ENCODE measurements at places on chromosomes 6 and 20.

DNA sequence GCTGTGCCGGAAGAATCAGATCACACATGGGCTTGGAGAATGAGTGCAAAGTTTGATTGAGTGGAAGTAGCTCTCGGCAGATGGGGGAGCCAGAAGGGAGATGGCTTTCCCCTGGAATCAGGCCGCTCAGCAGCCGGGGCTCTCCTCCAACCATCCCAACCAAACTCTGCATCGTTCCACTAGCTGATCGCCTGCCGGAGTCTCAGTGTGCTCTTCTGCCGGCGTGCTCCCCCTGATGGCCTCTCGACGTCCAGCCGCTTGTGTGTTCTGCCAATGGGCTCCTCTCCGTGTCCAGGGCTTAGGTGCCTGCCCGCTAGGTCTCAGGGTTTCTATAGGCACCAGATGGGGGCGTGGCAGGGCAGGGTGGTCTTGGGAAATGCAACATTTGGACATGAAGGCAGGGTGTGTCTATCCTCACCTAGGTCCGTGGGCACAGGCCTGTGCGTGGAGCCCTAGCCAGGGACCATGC, 4.9 kb upstream of the BIRC7 start:
- H3K4me1 ChIP-seq: no peaks in the 10 kb centered on the region
- H3K4me3 ChIP-seq: no peak overlapping the region
- H3K27me3 ChIP-seq: peaks cover 4% of the 10 kb centered on the region
- DNase-seq: peak; percentile 63
- no peak overlapping the region for H3K27ac ChIP-seq

DNA sequence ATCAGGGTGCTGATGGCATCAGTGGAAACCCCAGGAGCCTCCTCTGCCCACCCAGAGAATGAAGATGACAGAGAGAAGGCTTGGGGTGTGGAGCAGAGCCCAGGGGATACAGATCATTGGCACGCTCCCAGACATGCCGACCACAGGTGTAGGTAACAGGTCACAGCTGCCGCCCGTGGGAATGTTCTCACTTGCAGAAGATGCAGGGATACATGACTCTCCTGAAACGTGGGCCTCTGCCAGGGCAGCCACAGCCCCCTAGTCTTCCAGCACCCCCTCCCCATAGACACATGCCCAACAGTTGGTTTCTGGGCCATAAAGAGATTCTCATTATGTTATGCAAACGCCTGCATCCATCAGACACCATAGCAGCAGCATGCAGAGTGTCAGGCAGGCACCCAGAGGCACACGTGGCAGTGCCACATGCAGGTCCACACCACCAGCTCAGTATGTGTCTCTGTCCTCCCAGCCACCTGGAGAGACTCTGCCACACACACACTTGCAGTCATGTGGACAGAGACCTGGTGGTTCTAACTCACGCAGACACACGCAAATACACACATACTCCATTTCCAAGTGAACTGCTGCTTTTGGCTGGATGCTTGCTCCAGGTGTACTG, 45.5 kb downstream of the LRFN2 start:
- H3K27me3 ChIP-seq: no peaks in the 10 kb centered on the region
- H3K36me3 ChIP-seq: no peaks in the 10 kb centered on the region
- no peak for DNase-seq
- H3K4me1 ChIP-seq: no peaks in the 10 kb centered on the region

- no peaks in the 10 kb centered on the region for H3K36me3 ChIP-seq
- H3K27ac ChIP-seq: no peak overlapping the region
- H3K27me3 ChIP-seq: no peaks in the 10 kb centered on the region
- H3K4me1 ChIP-seq: peaks cover 5% of the 10 kb centered on the region
- H3K4me3 ChIP-seq: no peak overlapping the region
Measured at GRCh38 chr6:22003287-22003686, 293.5 kb downstream of the PRL start.

DNA sequence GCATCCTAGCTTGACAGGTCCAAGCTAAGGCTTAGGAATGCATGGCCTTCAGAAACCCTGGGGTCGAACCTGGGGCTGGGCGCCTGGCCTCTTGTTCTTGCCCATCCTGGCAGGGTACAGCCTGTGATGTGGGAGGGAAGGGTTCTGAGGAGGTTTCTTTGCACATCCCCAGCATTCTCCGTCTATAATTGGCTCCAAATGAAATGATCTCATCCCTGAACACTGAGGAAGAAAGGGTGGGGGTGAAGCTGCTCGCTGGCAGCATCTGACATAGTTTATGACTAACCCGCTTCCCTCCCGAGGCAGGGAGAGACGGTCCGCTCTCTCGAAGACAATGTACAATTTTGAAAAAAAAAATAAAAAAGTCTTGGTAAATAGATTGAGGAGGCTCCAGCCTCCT, 67.1 kb upstream of the ZNFX1 start:
- H3K27me3 ChIP-seq: no peaks in the 10 kb centered on the region
- peak overlapping the region; percentile 56 for H3K27ac ChIP-seq
- DNase-seq: peak; percentile 33
- no peaks in the 10 kb centered on the region for H3K36me3 ChIP-seq
- no peak overlapping the region for H3K4me3 ChIP-seq

DNA sequence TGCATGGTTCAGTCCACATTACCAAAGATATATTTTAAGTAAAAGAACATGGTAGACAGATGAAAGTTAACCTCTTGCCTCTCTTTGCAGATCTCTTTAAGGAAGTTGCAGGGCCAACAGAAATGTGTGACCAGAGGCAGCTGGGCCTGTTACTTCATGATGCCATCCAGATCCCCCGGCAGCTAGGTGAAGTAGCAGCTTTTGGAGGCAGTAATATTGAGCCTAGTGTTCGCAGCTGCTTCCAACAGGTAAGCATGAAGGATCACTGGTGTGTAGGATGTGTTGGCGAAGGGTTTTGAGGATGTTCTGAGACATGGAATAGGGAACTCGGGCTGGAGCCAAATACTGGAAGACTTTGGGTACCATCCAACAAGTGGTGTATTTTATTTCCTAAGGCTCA, 508.6 kb downstream of the UTRN start:
- H3K27me3 ChIP-seq: no peaks in the 10 kb centered on the region
- no peak overlapping the region for H3K4me3 ChIP-seq
- no peak for DNase-seq

- H3K27me3 ChIP-seq: peaks cover 11% of the 10 kb centered on the region
- H3K36me3 ChIP-seq: no peaks in the 10 kb centered on the region
- H3K27ac ChIP-seq: no peak overlapping the region
- no peak overlapping the region for H3K4me3 ChIP-seq
Measured at GRCh38 chr6:125104425-125104824, 49.1 kb upstream of the TPD52L1 start.

GRCh38 chr6:169247991-169248390, 5.7 kb downstream of the THBS2 start:
- no peaks in the 10 kb centered on the region for H3K4me1 ChIP-seq
- no peak overlapping the region for H3K27ac ChIP-seq
- no peaks in the 10 kb centered on the region for H3K27me3 ChIP-seq
- no peak overlapping the region for H3K4me3 ChIP-seq
- no peak for DNase-seq

DNA sequence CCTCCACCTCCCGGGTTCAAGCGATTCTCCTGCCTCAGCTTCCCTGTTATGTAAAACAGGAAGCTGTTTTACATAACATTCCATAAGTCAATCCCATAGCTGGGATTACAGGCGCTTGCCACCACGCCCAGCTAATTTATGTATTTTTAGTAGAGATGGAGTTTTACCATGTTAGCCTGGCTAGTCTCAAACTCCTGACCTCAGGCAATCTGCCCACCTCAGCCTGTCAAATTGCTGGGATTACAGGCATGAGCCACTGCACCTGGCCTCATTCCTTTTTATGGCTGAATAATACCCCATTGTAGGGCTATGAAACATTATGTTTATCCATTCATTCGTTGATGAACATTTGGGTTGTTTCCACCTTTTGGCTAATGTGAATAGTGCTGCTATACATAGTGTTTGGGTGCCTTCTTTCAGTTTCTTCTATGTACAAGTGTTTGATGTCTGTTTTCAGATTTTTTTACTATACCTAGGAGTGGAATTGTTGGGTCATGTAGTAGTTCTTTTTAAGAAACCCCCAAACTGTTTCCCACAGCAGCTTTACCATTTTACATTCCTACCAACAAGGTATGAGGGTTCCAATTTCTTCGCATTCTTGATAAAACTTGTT, 138.7 kb upstream of the COL21A1 start:
- H3K36me3 ChIP-seq: no peaks in the 10 kb centered on the region
- DNase-seq: no peak
- peaks cover 2% of the 10 kb centered on the region for H3K4me1 ChIP-seq
- no peaks in the 10 kb centered on the region for H3K27me3 ChIP-seq

GRCh38 chr6:137361701-137362100, 132.5 kb downstream of the OLIG3 start:
- no peak overlapping the region for H3K4me3 ChIP-seq
- H3K27ac ChIP-seq: no peak overlapping the region
- H3K4me1 ChIP-seq: no peaks in the 10 kb centered on the region
- no peaks in the 10 kb centered on the region for H3K36me3 ChIP-seq

- peaks cover 5% of the 10 kb centered on the region for H3K4me1 ChIP-seq
- H3K27ac ChIP-seq: no peak overlapping the region
- H3K27me3 ChIP-seq: no peaks in the 10 kb centered on the region
- H3K4me3 ChIP-seq: no peak overlapping the region
Measured at GRCh38 chr20:47724396-47724795, 60.9 kb downstream of the SULF2 start.

GRCh38 chr6:11253594-11253993, 21.1 kb upstream of the NEDD9 start:
- peaks cover 11% of the 10 kb centered on the region for H3K4me1 ChIP-seq
- no peak overlapping the region for H3K4me3 ChIP-seq
- no peak overlapping the region for H3K27ac ChIP-seq
- H3K27me3 ChIP-seq: no peaks in the 10 kb centered on the region

DNA sequence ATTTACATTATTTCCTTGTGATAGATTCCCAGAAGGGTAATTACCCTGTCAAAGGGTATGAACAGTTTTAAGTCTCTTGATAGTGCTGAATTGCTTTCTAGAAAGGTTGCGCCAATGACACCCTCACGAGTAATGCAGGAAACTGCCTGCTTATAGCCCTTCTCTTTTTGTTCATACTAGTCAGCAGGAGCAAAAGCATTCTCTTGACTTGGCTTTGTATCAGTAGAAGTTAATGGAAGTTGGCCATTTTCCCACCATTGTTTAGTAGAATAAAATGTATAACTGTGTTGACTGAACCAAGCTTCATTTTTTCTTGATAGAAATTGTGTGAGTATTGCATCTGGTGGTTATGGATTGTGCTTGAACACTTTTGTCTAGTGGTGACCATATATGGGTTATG, 100.1 kb downstream of the FARS2 start:
- no peaks in the 10 kb centered on the region for H3K36me3 ChIP-seq
- H3K4me1 ChIP-seq: peaks cover 9% of the 10 kb centered on the region
- H3K27me3 ChIP-seq: no peaks in the 10 kb centered on the region
- peak overlapping the region; percentile 23 for H3K27ac ChIP-seq
- peak; percentile 12 for DNase-seq

- H3K4me3 ChIP-seq: no peak overlapping the region
- no peaks in the 10 kb centered on the region for H3K36me3 ChIP-seq
- no peak overlapping the region for H3K27ac ChIP-seq
- no peaks in the 10 kb centered on the region for H3K27me3 ChIP-seq
- DNase-seq: no peak
Measured at GRCh38 chr6:13776602-13777001, 37.8 kb downstream of the MCUR1 start.

GRCh38 chr6:41677124-41677921, 39.1 kb downstream of the MDFI start:
- no peak overlapping the region for H3K4me3 ChIP-seq
- peaks cover 2% of the 10 kb centered on the region for H3K27me3 ChIP-seq
- H3K36me3 ChIP-seq: no peaks in the 10 kb centered on the region

GRCh38 chr20:32537657-32538525, 47.2 kb downstream of the NOL4L start:
- peak overlapping the region; percentile 65 for H3K4me3 ChIP-seq
- peak overlapping the region; percentile 81 for H3K27ac ChIP-seq
- peaks cover 62% of the 10 kb centered on the region for H3K4me1 ChIP-seq
- H3K27me3 ChIP-seq: no peaks in the 10 kb centered on the region
- peak; percentile 46 for DNase-seq

DNA sequence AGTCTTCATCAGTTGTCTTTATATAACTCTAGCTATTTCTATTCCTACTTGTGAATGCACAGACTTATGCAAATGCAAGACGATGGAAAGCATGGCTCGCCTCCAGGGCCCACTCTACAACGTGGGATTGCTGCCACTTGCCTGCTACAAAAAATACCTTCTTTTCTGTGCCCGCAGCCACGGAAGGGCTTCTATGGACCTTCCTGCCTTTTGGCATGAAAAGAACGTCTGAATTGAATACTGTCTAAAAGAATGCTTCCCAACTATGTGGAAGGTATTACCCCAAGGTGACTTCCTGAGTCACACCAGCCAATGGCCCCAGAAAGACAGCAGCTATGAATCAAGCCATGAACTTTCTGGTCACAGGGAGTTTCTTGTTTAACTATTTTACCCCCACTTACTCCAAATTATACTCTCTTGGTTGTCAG, 261.2 kb downstream of the HIVEP2 start:
- no peak overlapping the region for H3K4me3 ChIP-seq
- DNase-seq: no peak

DNA sequence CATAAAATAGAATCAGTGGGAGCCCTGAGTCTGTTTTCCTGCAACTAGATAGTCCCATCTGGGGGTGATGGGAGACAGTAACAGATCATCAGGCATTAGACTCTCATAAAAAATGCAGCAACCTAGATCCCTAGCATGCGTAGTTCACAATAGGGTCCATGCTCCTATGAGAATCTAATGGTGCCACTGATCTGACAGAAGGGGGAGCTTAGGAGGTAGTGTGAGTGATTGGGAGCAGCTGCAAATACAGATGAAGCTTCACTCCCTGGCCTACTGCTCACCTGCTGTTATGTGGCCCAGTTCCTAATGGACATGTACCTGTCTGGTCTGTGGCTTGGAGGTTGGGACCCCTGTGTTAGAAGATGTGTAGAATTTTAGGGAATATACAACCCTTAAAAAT, 904.5 kb upstream of the EPHA7 start:
- H3K4me3 ChIP-seq: no peak overlapping the region
- no peaks in the 10 kb centered on the region for H3K4me1 ChIP-seq
- no peaks in the 10 kb centered on the region for H3K27me3 ChIP-seq

DNA sequence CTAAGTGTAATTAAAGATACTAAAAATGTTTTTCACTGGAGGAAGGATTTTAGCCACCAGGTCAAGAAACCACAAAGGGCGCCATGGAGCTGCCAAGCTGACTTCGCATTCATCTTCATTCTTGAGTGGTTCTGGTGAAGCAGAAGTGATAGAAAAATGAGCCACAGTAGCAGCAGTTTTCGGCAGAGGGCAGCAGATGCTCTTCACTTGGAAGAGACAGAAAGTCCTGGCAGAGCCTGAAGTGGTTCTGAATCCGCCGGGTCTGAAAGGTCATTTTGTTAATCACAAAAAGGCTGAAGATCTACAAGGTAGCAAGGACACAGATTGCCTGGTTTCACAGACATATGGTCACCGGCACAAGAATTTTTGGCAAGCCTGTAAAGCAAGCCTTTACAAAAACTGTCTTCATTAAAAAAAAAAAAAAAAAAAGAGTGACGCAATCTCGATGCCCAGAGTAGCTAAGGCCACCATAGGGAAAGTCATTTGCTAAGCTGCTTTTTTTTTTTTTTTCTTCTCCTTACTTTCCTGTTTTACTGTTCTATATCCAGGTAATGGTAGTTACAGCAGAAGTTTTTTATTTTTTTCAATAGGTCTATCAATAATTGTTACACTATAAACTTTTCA, 345.1 kb upstream of the AGPAT4 start:
- H3K4me1 ChIP-seq: no peaks in the 10 kb centered on the region
- no peaks in the 10 kb centered on the region for H3K36me3 ChIP-seq
- no peak overlapping the region for H3K4me3 ChIP-seq
- DNase-seq: peak; percentile 2
- H3K27ac ChIP-seq: no peak overlapping the region

- no peak overlapping the region for H3K4me3 ChIP-seq
- DNase-seq: no peak
- H3K36me3 ChIP-seq: no peaks in the 10 kb centered on the region
- no peaks in the 10 kb centered on the region for H3K27me3 ChIP-seq
- H3K4me1 ChIP-seq: no peaks in the 10 kb centered on the region
- no peak overlapping the region for H3K27ac ChIP-seq
Measured at GRCh38 chr20:53016071-53016470, 43.9 kb downstream of the TSHZ2 start.
